Stomach (tissue), 19 donors: ENCODE measurements at places on chromosomes 6 and 20. TPM values are rescaled to one million over a fixed set of nuclear protein-coding genes. Genes with fewer than 3 reads are reported as not detected.

DNA sequence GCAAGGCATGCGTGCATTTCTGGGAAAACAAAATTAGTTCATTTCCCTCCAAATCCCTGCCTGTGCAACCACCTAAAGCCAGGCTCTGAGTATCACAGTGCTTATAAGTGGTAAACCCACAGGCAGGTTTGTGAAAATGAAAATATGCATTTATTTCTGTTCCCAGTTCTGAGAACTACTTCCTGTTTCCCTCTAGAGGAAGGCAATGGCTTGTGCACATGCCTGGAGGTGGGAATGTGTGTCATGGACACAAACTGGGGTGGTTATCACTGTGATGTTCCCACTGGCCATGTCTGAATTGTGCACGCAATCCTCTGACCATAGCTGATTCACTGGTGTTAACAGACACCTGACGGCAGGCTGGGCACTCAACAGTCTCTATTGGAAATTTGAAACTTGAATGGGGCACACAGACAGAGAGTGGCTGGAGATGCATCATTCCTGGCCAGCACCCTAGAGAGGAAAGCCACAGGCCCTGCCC lies 26.3 kb downstream of the FAM110A start:
- DNase-seq = no peak
- H3K36me3 ChIP-seq = no peaks in the 10 kb centered on the region
- H3K4me3 ChIP-seq = no peak overlapping the region
- H3K4me1 ChIP-seq = no peaks in the 10 kb centered on the region
- H3K27ac ChIP-seq = no peak overlapping the region

- no peaks in the 10 kb centered on the region for H3K36me3 ChIP-seq
- H3K4me1 ChIP-seq = no peaks in the 10 kb centered on the region
Observed at GRCh38 chr6:100078509-100078908, 84.5 kb upstream of the MCHR2 start.

DNA sequence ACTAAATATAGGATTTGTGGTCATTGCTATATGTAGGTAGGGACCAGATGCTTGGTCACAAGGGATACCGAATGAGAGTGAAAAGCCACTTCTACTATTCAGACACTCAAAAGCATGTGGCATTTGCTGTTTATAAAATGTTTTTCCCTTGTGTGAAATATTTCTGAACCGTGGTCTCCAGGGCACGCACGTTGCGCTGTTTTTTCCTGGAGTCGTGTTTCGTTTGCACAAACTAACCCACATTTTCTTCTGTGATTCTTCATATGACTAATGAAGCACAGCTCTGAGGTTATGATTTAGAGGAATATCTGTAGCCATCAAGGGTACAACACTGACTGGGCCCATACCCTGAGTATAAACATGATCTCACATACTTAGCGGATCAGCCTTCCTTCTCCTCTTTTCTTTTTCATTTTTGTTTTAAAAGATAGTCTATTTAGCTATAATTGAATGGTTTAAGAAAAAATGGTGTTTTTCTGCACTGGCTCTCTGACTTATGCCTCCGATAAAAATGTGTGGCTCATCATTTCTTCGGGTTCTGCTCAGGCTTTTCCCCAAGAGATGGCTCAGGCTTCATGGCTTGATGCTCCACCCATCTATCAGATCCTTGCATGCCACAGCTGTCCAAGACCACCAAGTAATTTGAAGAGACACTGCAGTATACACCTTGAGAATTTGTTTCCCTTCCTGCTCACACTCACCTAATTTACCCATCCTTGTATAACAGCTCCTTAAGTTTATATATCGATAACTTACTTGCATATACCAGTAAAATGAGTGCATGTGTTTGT lies 59.9 kb upstream of the HBS1L start:
- no peaks in the 10 kb centered on the region for H3K4me1 ChIP-seq
- no peaks in the 10 kb centered on the region for H3K36me3 ChIP-seq
- H3K27me3 ChIP-seq = no peaks in the 10 kb centered on the region
- H3K27ac ChIP-seq = no peak overlapping the region
- no peak overlapping the region for H3K4me3 ChIP-seq

DNA sequence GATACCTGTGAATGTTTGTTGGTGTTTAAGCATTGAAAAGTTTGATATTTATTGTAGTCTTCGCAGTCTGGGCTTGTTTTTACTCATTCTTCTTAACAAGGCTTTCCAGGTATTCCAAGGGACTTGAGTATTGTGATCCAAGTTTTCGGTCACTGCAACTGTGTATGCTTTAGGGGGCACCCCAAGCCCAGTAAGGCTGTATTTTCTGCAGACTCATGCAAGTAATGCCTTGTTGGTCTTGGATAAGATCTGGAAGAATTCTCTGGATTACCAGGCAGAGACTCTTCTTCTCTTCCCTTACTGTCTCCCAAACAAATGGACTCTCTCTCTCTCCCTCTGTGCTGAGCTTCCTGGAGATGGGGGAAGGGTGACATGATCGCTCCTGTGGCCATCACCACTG lies 82.1 kb downstream of the RFPL4B start:
- H3K27me3 ChIP-seq = no peaks in the 10 kb centered on the region
- H3K27ac ChIP-seq = no peak overlapping the region
- no peak for DNase-seq
- H3K4me3 ChIP-seq = no peak overlapping the region
- H3K36me3 ChIP-seq = no peaks in the 10 kb centered on the region

DNA sequence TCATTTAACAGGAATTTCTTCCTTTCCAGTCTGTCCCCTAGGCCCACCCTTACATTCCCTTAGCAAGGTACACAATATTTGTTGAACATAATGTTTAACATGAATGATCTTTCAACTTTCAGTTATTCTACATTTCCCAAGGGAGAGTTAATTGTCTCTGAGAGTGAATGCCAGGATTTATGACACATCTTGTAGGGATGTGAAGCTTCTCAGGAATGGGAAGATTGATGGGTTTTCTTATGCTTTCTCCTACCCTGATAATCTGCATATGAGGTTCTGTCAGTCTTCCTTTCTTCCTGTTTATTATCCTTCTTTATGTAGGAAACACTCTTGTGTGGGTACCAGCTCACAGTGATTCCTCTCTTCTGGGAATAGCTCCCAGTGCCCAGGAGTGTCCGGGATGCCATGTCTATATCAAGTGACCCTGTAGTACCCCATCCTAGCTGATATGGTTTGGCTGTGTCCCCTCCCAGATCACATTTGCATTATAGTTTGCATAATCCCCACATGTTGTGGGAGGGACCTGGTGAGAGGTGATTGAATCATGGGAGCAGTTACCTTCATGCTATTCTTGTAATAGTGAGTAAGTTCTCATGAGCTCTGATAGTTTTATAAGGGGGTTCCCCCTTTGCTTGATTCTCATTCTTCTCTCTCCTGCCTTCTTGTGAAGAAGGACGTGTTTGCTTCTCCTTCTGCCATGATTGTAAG lies 7.1 kb upstream of the FYN start:
- no peaks in the 10 kb centered on the region for H3K4me1 ChIP-seq
- no peak overlapping the region for H3K27ac ChIP-seq
- H3K4me3 ChIP-seq = no peak overlapping the region
- DNase-seq = no peak

DNA sequence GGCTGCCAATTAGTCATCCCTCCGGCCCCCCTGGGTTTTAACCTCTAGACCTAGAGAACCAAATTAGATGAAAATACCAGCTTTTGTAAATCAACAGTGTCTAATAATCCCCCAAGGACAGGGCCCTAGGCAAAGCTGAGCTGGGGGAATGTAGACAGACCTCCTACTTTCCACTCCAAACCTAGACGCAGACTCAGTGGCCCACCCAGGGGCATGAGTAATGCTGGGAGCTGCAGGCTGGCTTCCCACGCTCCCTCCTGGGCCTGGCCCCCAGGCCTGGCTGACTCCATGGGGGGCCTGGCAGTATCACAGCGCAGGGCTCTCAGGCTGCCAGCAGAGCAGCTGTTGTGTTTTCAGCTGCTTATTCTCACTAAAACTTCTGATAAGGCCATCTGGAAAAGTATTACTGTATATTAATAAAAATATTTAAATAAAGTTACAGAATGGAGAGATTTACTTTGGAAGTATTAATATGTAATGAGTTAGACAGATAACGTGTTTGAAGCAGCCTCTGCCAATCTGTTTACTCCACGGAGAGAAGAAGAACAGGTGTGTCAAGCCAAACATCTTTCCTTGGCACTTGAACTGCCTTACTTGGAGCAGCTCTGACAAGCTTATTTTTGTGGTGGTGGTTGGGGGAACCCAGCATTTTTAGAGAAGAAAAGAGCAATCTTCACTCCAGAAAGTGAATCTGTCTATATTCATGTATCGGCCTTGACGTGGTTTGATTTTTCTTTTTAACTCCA lies 144.0 kb upstream of the AGPAT4 start:
- H3K27me3 ChIP-seq = no peaks in the 10 kb centered on the region
- H3K27ac ChIP-seq = no peak overlapping the region
- H3K4me1 ChIP-seq = no peaks in the 10 kb centered on the region

DNA sequence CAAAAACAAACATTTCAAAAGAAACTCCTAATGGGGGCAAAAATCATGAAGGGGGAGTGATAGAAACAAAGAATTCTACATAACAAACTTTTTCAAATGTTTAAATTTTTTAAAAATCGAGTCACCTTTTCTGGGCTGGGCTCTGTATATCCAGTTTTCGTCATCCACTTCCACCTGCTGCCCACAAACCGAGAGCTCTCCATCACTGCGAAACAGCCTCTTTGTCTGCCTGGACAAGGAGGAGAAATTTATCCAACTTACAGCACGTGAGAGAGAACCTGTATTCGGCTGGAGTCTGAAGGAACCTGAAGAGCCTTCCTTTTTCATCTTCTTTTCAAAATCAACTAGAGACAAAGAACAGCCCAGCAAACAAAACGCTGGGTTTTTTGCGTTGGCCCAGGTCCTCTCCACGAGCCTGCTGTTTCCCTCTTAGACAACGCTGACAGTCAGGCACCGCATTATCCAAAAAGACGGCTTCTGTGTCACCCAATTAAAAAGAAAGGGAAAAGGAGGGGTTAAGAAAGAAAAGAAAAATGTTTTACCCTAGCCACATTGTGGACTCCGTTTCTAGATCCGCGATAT lies 72.4 kb upstream of the NHSL1 start:
- H3K36me3 ChIP-seq = no peaks in the 10 kb centered on the region
- H3K4me1 ChIP-seq = no peaks in the 10 kb centered on the region
- H3K4me3 ChIP-seq = peak overlapping the region; percentile 41
- no peak for DNase-seq
- peaks cover 4% of the 10 kb centered on the region for H3K27me3 ChIP-seq

- no peaks in the 10 kb centered on the region for H3K27me3 ChIP-seq
- no peak for DNase-seq
- H3K4me3 ChIP-seq = no peak overlapping the region
- H3K27ac ChIP-seq = no peak overlapping the region
- H3K36me3 ChIP-seq = no peaks in the 10 kb centered on the region
Observed at GRCh38 chr6:84582997-84583396, 181.4 kb downstream of the TBX18 start.

GRCh38 chr6:104958178-104959025 lies 1.5 kb downstream of the LIN28B start:
- H3K36me3 ChIP-seq = no peaks in the 10 kb centered on the region
- no peak overlapping the region for H3K4me3 ChIP-seq
- no peak overlapping the region for H3K27ac ChIP-seq
- peaks cover 6% of the 10 kb centered on the region for H3K27me3 ChIP-seq

DNA sequence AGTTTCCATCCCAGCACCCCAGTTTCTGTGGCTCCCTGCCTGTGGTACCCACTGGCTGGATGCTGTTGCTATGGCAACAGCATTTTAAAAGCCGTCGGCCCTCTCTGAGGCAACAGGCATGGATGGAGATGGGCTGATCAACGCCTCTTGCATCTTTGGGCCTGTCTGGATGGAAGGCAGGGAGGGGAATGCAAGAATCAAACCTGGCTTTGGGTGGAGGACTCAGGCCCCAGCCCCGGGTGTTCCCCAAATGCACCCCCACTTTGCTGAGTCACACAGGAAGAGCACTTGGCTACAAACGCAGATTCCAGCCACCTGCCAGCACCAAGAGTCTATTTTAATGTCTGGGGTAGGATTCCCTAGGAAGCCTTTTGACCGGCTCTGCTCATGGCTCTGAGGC lies 45.7 kb upstream of the TGM2 start:
- H3K4me3 ChIP-seq = no peak overlapping the region
- no peaks in the 10 kb centered on the region for H3K27me3 ChIP-seq
- DNase-seq = no peak

GRCh38 chr6:161796681-161797080 lies 522.8 kb upstream of the AGPAT4 start:
- peaks cover 8% of the 10 kb centered on the region for H3K36me3 ChIP-seq
- H3K27me3 ChIP-seq = no peaks in the 10 kb centered on the region
- H3K4me1 ChIP-seq = no peaks in the 10 kb centered on the region
- no peak for DNase-seq
- H3K4me3 ChIP-seq = no peak overlapping the region

DNA sequence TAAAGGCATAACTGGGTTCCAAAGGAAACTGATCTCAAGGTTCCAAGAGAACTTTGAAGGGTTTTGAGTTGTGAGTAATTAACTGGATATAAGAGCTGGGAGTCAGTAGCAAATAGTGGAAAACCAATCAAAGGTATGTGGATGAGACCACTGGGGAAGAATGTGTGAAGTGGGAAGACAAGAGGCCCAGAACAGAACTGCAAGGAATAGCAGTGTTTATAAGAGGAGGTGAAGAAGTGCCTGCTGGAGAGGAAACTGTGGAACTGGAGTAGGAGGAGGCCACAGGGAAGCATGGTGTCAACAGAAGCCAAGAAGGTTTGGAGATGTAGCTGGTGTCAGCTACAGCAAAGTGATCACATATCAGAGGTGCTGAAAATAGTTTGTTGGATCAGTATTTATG lies 18.7 kb upstream of the HDAC2 start:
- no peak overlapping the region for H3K27ac ChIP-seq
- H3K4me3 ChIP-seq = no peak overlapping the region
- H3K27me3 ChIP-seq = no peaks in the 10 kb centered on the region
- H3K36me3 ChIP-seq = no peaks in the 10 kb centered on the region

EEF1A2 gene
- total RNA-seq = 23.8 TPM

LTA gene
- not detected for total RNA-seq

KCNK5 gene
- 19.6 TPM for total RNA-seq

SAMD3 gene
- total RNA-seq = 1.7 TPM

MAK gene
- not detected for total RNA-seq

LINC00237 gene
- not detected for total RNA-seq

OVOL2 gene
- total RNA-seq = 46.5 TPM

MEA1 gene
- 3.6 TPM for total RNA-seq
